CD4-positive, alpha-beta memory T cell (primary cell): ENCODE measurements at places on chromosomes 2 and 18.

DNA sequence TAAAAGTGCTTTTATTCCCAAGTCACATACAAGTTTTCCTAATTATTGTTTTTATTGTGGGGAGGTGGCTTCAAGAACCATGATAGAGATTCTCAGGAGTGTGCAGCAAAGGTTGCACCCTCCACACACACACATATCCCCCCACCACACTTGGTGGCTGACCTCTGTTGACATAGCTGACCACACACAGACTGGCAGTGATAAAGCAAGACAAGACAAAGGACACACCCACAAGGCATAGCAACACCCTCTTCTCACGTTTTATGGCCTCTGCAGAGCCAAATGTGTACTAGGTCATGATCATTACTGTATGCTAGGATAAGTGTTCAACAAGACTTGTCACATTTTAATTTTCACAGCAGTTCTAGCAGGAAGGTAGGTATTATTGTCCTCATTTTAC lies 143.0 kb upstream of the EPC2 start:
- DNase-seq, result no peak

- no peak for DNase-seq
Observed at GRCh38 chr2:205915130-205915524, 170.8 kb downstream of the INO80D start.

- DNase-seq, result no peak
Observed at GRCh38 chr2:181157326-181157725, 176.9 kb downstream of the UBE2E3 start.

- no peak for DNase-seq
Observed at GRCh38 chr2:161847910-161848309, 223.7 kb downstream of the SLC4A10 start.

- DNase-seq, result no peak
Observed at GRCh38 chr2:112646102-112646719, 472 bp downstream of the SLC20A1 start.

GRCh38 chr2:154466226-154466625 lies 232.3 kb upstream of the KCNJ3 start:
- DNase-seq, result no peak

- no peak for DNase-seq
Observed at GRCh38 chr18:46477425-46478011, 179.5 kb downstream of the LOXHD1 start.

DNA sequence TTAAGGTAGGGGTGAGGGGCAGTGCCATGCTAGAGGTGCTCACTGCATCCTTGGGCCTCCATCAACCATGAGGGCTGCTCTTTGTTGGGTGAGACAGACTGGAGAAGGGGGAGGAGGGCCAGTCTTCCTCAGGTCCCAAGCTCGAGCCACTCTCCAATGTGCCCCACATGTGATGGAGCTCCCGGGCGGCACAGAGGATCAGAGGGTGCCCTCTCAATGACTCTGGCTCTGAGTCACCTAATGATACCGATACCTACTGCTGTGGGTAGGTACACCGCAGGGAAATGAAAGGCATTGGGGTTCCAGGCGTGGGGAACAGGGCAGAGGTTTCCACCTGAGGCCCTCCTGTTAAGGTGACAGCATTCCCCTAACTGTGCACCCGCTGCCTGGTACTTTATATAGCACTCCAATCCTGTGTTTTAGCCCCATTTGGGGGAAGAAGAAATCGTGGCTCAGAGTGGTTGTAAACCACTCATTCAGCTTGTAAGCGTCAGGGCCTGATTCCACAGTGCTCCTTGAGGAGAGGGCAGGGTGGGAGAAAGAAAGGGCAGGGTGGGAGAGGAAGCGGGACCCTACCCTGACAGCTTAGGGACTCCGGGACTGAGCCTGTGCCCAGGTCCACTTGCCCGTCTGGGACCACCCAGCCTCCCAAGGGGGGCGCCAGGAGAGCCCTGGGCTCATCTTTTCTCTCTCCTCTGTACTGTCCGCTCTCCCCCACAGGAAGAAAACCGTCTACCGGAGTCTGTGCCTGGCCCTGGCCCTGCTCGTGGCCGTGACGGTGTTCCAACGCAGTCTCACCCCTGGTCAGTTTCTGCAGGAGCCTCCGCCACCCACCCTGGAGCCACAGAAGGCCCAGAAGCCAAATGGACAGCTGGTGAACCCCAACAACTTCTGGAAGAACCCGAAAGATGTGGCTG lies 1.8 kb downstream of the B3GNT7 start:
- no peak for DNase-seq

- DNase-seq, result no peak
Observed at GRCh38 chr2:239468491-239469105, 67.8 kb upstream of the HDAC4 start.

DNA sequence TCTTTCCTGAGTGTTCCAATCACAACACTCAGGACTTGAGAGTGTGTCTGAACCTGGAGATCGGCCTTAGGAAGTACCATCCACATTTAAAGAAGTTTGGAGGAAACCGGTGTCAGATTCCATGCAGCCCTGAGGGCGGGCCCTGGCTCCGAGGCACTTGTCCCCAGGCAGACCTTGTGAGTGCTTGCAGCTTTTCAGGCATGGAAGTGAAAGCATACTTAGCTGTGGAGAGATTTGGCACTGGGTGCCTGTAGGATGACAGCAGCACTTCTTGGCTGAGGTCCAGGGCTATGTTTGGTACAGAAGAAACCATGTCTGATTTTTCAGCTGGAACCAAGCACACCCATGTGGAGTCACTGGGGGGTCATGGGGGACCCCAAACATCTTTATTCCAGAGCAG lies 230.8 kb downstream of the SEPTIN10 start:
- DNase-seq, result no peak

DNA sequence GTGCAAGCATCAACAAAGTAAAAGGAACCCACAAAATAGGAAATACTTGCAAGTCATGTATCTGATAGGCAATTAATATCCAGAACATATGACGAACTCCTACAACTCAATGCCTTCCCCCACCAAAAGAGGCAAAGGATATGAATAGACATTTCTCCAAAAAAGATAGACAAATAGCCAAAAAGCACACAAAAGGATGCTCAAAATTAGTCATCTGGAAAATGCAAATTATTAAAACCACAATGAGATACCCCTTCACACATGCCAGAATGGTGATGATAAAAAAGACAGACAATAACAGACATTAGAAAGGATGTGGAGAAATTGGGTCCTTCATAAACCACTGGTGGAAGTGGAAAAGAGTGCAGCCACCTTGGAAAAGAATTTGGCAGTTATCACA lies 76.4 kb downstream of the RIF1 start:
- DNase-seq, result no peak

DNA sequence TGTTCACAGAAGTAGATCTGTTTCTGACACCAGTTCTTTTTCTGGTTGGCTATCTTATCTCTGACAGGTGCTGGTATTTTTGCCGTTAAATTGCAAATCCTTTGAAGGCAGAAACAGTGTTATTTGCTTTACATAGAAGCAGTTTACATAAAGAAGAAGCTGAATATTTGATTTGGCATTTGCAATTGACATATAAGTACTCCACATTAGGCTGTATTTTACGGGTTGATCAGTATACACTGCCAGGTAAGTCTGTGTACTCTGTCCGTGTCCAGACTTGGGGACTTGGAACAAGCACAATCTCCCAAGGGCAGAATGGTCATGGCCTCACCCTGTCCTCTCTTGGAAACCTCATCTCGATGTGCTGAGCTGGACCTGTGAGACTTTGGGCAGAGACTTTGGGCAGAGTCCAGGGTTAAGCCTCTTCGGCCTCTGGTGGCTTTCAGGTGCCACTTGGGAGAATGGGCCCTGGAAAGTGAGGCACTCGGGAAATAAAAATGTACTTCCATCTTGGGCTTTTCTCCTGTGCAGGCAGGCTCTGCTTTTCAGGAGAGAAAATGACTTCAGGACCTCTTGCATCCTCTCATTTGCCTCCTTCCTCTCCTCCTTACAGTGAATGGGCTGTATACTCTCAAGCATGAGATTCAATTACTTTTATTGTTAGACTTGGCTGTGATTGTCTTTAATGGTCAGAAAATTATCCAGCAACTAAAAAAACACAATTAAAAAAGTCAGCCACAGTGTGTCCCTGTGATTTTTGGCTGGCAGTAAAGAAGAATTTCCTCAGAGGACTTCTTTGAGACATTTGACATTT lies 108.5 kb downstream of the RAPGEF4 start:
- no peak for DNase-seq

- no peak for DNase-seq
Observed at GRCh38 chr18:21760321-21760720, 19.7 kb downstream of the MIB1 start.

GRCh38 chr18:5975111-5976002 lies 80.0 kb upstream of the TMEM200C start:
- DNase-seq, result no peak

- no peak for DNase-seq
Observed at GRCh38 chr2:166651080-166651675, 157.1 kb upstream of the SCN7A start.
